ENCODE measurements at places on chromosomes 11 and 22. TPM values are rescaled to one million over a fixed set of nuclear protein-coding genes. Genes with fewer than 3 reads are reported as not detected.
A peak's percentile ranks its signal among the peaks of the same experiment; 100 is the strongest.

The OR5A1 gene
- total RNA-seq = not detected

The ARHGAP20 gene
- not detected for total RNA-seq

The KCNC1 gene
- total RNA-seq = not detected

The UCP3 gene
- 2.0 TPM for total RNA-seq

The CHRDL2 gene
- not detected for total RNA-seq

The OOSP1 gene
- not detected for total RNA-seq

The ROBO4 gene
- 0.20 TPM for total RNA-seq

The RFPL3 gene
- total RNA-seq = not detected

The OR2AG1 gene
- total RNA-seq = not detected

The SCUBE2 gene
- not detected for total RNA-seq

- peaks cover 6% of the 10 kb centered on the region for H3K27me3 ChIP-seq
- no peak for DNase-seq
- H3K36me3 ChIP-seq = no peaks in the 10 kb centered on the region
- H3K4me3 ChIP-seq = no peak overlapping the region
These were observed 23.0 kb upstream of the TRAF6 start for GRCh38 chr11:36532941-36533601.

GRCh38 chr11:125995313-125995712, 49.5 kb downstream of the VSIG10L2 start:
- H3K4me1 ChIP-seq = no peaks in the 10 kb centered on the region
- H3K27ac ChIP-seq = no peak overlapping the region
- no peaks in the 10 kb centered on the region for H3K36me3 ChIP-seq
- no peak overlapping the region for H3K4me3 ChIP-seq

DNA sequence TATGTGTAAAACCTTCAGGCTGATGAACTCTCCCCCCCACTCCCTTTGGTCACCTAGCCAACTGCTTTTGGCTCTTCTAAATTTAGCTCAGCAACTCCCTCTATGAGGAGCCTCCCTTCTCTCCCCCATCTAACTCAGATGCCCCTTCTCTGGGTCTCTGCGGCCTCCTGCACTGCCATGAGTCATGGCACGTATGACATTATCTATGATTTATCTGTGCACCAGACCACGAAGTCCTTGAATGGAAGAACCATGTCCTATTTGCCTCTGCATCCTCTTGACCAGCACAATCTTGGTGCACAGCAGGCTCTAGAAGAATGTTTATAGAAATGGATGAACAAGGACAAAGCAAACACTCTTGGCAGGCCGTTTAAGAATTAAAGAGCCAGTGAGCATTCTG, 46.0 kb downstream of the RPL27A start:
- DNase-seq = no peak
- H3K27ac ChIP-seq = no peak overlapping the region
- H3K36me3 ChIP-seq = no peaks in the 10 kb centered on the region

DNA sequence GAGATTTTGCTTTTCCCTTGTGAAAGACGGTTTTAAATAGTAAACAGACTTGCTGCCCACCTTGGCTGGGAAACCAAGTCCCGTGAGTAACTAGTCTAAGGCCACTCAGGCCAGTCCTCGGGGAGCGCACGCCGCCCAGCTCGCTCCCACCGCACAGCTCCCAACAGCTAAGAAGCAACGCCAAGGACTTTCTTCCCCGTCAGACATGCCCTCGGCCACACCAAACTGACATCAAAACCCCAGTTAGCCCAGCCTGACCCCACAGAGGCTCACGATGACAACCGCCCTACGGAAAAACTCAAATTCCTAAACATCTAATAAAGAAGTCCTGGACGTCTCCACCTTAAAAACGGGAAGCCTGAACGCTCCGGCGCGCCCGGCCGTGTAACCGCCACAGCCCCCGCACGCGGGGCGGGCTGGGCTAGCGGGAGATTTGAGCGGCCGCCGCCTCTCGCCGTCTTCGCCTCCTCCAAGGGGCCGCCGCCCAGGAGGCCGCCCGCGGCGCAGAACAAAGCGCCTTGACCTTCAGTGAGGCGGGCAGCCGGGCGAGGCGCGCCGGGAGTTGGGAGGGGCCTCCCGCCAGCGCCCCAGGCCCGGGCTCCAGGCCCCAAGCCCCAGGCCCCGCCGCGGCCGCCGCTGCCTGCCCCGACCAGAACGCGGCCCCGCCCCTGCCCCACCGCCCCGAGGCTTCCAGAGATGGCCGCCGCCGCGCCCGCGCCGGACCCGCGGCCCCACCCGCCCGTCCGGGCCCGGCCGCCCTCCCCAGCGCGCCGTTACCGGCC, 486 bp downstream of the NAP1L4 start:
- H3K27ac ChIP-seq = peak overlapping the region; percentile 73
- H3K36me3 ChIP-seq = no peaks in the 10 kb centered on the region

- H3K27me3 ChIP-seq = no peaks in the 10 kb centered on the region
- H3K4me1 ChIP-seq = peaks cover 14% of the 10 kb centered on the region
- DNase-seq = no peak
- H3K27ac ChIP-seq = no peak overlapping the region
- H3K4me3 ChIP-seq = no peak overlapping the region
These were observed 3.0 kb downstream of the MAFF start for GRCh38 chr22:38204784-38205183.

GRCh38 chr11:15059132-15059915, 14.1 kb upstream of the CALCB start:
- H3K4me1 ChIP-seq = no peaks in the 10 kb centered on the region

GRCh38 chr11:61116426-61117167, 14.3 kb downstream of the CD5 start:
- no peaks in the 10 kb centered on the region for H3K27me3 ChIP-seq
- no peaks in the 10 kb centered on the region for H3K36me3 ChIP-seq
- 0 out of 2 replicates have a peak, but pooled peaks cover 5% of the 10 kb centered on the region for H3K4me1 ChIP-seq
- H3K27ac ChIP-seq = no peak overlapping the region
- no peak for DNase-seq
- no peak overlapping the region for H3K4me3 ChIP-seq

DNA sequence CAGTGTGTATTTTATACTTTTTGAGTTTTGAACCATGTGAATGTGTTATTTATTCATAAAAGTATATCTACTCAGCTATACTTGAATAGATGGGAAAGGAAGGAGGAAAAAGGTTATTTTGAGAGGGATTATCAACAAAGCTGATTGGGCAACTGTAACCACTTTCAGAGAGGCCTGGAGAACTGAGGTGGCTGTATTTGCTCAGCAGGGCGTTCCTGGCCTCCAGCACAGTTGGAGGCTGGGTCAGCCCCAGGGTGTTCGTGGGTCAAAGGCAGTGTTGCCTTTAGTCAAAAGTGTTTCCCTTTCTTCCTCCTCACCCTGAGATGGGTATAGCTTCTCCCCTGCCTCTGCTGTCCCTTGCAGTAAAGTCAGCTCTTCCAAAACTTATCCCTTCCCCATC, 26.7 kb downstream of the ASCC2 start:
- H3K36me3 ChIP-seq = peaks cover 29% of the 10 kb centered on the region
- H3K4me3 ChIP-seq = peak overlapping the region; percentile 21
- H3K27me3 ChIP-seq = no peaks in the 10 kb centered on the region
- peak; percentile 82 for DNase-seq

- peaks cover 34% of the 10 kb centered on the region for H3K4me1 ChIP-seq
- H3K4me3 ChIP-seq = peak overlapping the region; percentile 51
- H3K27me3 ChIP-seq = no peaks in the 10 kb centered on the region
- no peaks in the 10 kb centered on the region for H3K36me3 ChIP-seq
- peak; percentile 98 for DNase-seq
These were observed 30.7 kb downstream of the PPP2R1B start for GRCh38 chr11:111735262-111736116.

GRCh38 chr11:85628771-85629341, 463 bp downstream of the TMEM126B start:
- H3K4me1 ChIP-seq = peaks cover 29% of the 10 kb centered on the region
- DNase-seq = no peak
- H3K36me3 ChIP-seq = peaks cover 20% of the 10 kb centered on the region
- peak overlapping the region; percentile 65 for H3K27ac ChIP-seq

DNA sequence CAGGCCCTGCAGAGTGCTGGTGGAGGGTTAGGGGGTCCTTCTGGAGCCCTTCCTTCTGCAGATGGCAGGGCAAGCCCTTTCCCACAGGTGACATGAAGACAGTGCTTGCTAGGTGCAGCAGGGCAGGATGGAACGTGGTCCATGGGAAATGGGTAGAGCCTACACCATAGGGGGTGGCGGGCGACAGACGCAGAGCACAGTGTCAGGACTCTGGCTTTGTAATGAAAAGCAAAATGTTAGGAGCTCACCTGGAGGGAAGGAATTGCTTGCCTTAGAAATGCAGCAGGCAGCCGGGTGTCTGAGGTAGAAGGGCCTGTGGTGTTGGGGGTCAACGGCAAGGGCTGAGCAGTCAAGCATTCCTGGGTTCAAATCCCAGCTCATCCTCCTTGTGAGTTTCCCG, 54.9 kb downstream of the ARHGAP8 start:
- no peaks in the 10 kb centered on the region for H3K4me1 ChIP-seq
- H3K4me3 ChIP-seq = no peak overlapping the region
- no peaks in the 10 kb centered on the region for H3K27me3 ChIP-seq
- 0 out of 2 replicates have a peak, but pooled peaks cover 6% of the 10 kb centered on the region for H3K36me3 ChIP-seq
- no peak overlapping the region for H3K27ac ChIP-seq
- DNase-seq = no peak

- peaks cover 23% of the 10 kb centered on the region for H3K4me1 ChIP-seq
- no peaks in the 10 kb centered on the region for H3K27me3 ChIP-seq
- H3K27ac ChIP-seq = no peak overlapping the region
- no peak for DNase-seq
These were observed 37.1 kb downstream of the RAB30 start for GRCh38 chr11:83034673-83035014.

GRCh38 chr11:64185693-64186491, at the start of gene STIP1:
Gene STIP1 (plus strand): TSS chr11:64186171. CDS start chr11:64186262, 91 bp downstream.
- peak; percentile 100 for DNase-seq
- peak within 1 kb of the TSS; percentile 64 for H3K4me3 ChIP-seq
- no peaks in the 10 kb centered on the region for H3K27me3 ChIP-seq
- peaks cover 29% of the 10 kb centered on the region for H3K4me1 ChIP-seq
- H3K36me3 ChIP-seq = peaks cover 12% of the 10 kb centered on the region
- peak within 1 kb of the TSS; percentile 64 for H3K27ac ChIP-seq

GRCh38 chr11:131691181-131692041, 321.0 kb downstream of the NTM start:
- H3K27me3 ChIP-seq = peaks cover 28% of the 10 kb centered on the region
- no peaks in the 10 kb centered on the region for H3K4me1 ChIP-seq
- no peak for DNase-seq
- H3K36me3 ChIP-seq = no peaks in the 10 kb centered on the region
- no peak overlapping the region for H3K27ac ChIP-seq

DNA sequence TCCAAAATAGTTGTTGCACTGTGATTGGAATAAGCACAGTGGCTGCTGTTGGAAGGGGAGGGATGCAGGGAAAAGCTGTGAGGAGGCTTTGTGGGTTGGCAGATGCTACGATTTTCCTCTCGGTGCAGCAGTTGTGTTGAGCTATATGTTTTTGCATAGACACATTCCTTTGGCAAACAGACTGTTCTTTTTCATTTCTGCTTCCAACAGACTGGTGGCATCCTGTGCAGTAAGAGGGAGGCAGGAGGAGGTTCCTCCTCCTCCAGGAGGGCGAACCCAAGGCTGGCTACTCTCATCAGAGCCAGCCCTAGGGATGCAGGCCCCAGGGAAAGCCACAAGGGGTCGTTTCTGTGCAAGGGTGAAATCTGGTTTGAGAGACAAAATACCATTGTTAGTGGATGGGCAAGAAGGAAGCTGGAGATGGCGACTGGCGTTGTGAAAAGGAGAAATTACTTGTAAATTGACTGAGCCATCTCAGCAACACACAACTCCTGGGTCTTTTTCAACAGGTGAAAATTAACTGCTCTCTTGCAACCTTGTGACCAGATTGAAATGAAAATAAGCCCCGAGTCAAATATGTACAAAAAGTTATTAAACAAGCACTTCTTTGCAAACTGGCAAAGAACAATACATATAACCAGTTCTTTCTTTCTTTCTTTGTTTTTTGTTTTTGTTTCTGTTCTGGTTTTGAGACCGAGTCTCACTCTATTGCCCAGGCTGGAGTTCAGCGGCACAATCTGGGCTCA, 26.5 kb upstream of the UBASH3B start:
- peak; percentile 53 for DNase-seq
- H3K27me3 ChIP-seq = no peaks in the 10 kb centered on the region
- no peak overlapping the region for H3K27ac ChIP-seq

DNA sequence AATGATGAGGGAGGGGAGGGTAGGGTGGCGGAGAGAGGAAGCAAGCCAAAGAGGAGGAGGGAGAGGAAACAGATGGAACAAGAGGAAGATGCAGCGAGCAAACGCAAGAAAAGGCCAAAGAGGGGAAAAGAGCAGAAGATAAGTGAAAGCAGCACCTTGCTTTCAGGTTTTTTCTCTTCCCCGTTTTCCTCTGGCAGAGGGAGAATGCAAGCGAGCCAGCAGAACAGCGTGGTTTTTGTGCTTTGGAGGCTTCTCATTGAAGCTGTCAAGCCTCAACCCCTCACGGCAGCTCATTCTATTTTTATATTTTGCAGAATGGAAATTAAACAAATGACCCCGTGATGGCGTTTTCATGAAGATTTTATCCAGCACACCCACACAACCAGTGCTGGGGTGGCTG, 67.1 kb upstream of the GRAMD1B start:
- no peaks in the 10 kb centered on the region for H3K36me3 ChIP-seq
- H3K4me3 ChIP-seq = no peak overlapping the region
- DNase-seq = no peak
- H3K27me3 ChIP-seq = peaks cover 46% of the 10 kb centered on the region
- H3K4me1 ChIP-seq = no peaks in the 10 kb centered on the region

- no peaks in the 10 kb centered on the region for H3K4me1 ChIP-seq
- no peak for DNase-seq
- H3K36me3 ChIP-seq = no peaks in the 10 kb centered on the region
- peaks cover 96% of the 10 kb centered on the region for H3K27me3 ChIP-seq
- H3K4me3 ChIP-seq = no peak overlapping the region
- no peak overlapping the region for H3K27ac ChIP-seq
These were observed 42.6 kb downstream of the SC5D start for GRCh38 chr11:121334973-121335710.

- peaks cover 23% of the 10 kb centered on the region for H3K4me1 ChIP-seq
- no peak for DNase-seq
- H3K36me3 ChIP-seq = no peaks in the 10 kb centered on the region
- no peak overlapping the region for H3K27ac ChIP-seq
These were observed 36.8 kb downstream of the IL18 start for GRCh38 chr11:112127056-112127455.

DNA sequence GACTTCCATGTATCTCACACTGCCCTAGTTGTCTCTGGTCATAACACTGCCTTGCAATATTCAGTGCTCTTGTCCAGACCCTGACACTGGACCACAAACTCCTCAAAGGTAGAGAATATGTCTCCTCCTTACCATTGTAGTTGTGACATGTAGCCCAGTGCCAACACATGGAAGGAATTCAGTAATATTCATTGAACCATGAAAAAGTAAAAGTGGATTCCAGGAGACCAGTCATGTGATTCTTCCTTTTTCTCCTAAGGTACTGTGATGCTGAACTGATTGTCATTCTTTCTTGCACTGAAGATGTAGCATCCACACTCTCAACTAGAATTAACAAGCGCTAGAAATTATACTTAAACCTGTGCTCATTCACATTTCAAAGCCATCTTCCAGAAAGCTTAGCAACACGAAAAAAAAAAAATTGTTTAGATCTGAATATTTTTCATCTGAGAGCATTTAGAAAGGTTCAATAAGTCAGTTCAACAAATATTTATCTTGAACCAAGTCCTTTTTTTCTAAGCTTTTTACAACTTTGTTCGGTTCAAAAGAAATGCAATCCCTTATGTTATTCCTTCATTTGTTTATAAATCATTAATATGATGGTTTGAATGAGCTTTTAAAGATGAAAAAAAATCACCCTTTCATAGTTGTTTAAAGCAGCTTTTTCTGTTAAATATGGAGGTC, 224.7 kb upstream of the BLID start:
- DNase-seq = no peak
- H3K4me1 ChIP-seq = peaks cover 21% of the 10 kb centered on the region
- H3K27me3 ChIP-seq = no peaks in the 10 kb centered on the region
- H3K4me3 ChIP-seq = no peak overlapping the region
- no peak overlapping the region for H3K27ac ChIP-seq

GRCh38 chr11:74642912-74643311, 50.5 kb downstream of the POLD3 start:
- H3K27me3 ChIP-seq = no peaks in the 10 kb centered on the region
- no peaks in the 10 kb centered on the region for H3K4me1 ChIP-seq
- H3K27ac ChIP-seq = no peak overlapping the region
- DNase-seq = no peak
- no peak overlapping the region for H3K4me3 ChIP-seq
- 0 out of 2 replicates have a peak, but pooled peaks cover 24% of the 10 kb centered on the region for H3K36me3 ChIP-seq

All from PC-9 (cell line).